ENCODE measurements at places on chromosomes 3 and 15.

DNA sequence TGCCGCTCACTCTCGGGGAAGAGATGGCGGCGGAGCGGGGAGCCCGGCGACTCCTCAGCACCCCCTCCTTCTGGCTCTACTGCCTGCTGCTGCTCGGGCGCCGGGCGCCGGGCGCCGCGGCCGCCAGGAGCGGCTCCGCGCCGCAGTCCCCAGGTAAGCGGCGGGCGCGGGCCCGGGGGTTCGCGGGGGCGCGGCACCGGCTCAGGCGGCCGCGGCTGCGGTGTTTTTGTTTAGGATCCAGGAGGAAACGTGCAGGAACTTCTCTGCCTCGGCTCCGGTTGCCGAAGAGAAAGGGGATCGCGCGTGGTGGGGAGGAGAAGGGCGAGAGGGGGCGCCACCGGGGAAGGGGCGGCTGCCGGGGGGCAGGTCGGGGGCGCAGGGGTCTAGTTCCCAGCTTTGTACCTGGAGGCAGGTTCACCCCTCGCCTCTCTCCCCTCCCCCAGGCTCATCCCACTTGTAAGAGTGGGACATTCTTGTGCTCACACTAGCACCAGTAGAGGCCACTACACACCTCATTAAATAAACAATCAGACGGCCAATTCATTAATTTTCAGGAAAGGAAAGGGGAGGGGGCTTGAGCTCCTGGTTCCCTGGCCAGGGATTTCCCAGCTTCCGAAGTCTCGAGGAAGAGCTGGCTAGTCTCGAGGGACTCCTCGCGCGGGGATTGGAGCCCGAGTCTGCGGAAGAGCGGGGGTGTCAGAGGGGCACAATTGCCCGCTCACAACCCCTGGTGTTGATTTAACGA is 562 bp downstream of the NEO1 start:
- DNase-seq = peak; percentile 58

- DNase-seq = no peak
Observed at GRCh38 chr15:26212109-26212508, 349.0 kb upstream of the ATP10A start.

GRCh38 chr3:41127414-41127813 is 71.9 kb upstream of the CTNNB1 start:
- DNase-seq = no peak

DNA sequence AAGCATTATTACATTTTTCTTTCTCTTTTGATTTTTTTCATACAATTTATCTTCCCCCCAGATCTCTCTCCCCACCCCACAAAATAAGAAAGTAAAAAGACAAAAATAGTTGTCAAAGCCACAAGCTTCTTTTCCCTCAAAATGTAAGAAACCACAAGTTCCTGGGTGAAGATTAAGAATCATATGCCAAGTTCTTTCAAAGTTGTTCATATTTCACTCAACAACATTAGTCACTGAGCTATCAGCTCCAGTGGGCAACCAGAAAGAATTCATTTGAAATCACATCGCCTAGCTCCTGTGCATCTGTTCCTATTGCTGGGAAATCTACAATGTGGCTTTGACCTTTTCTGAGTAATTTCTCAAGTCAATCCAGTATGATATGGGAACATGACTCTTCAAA is 681.6 kb upstream of the ARPP21 start:
- peak; percentile 59 for DNase-seq
